Activated CD4-positive, alpha-beta T cell treated with anti-CD3 and anti-CD28 coated beads, Interleukin-2, amount 50 U/mL, for 24 hours (primary cell): ENCODE measurements at places on chromosomes 5 and 9.

DNA sequence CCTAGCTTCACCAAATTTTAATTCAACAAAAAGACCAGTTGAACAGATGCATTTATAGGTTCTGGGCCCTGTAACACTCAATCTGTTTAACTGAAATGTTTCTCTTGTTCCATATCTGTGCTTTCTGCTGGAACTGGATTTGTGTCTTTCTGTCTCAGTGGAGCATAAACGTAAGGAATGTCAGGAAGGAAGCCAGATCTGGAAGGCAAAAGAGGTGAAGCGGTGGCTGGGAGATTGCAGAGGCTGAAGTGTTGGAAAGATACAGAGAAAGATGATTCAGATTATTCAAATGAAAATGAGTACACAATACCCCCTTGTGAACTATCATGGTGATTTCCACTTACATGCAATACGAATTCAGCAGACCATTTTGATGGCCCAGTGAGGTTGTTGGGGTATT lies 406.8 kb downstream of the BRINP1 start:
- DNase-seq = no peak

DNA sequence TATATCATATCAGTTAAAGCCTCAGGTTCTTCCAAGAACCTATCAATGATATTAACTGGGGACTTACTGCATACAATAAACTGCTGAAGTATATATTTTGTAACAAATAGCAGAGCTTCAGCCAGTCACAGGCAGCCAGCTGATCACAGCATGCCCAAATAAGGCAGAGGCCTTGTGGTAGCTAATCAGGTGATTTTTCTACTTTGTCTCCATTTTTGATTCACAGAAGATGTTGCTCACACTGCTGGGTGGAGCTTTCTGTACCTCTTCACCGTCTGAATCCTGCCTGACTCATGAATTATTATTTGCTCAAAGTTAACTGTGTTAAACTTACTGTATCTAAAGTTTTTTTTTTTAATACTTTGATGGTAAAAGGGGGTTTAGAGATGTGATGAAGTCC lies 357.4 kb downstream of the PSAT1 start:
- no peak for DNase-seq

GRCh38 chr5:68347536-68347935 lies 132.0 kb downstream of the PIK3R1 start:
- DNase-seq = no peak

GRCh38 chr9:14136646-14137370 lies 177.1 kb downstream of the NFIB start:
- DNase-seq = no peak

- no peak for DNase-seq
Observed at GRCh38 chr5:150540615-150541396, 32.9 kb downstream of the NDST1 start.

- no peak for DNase-seq
Observed at GRCh38 chr5:172795318-172795977, 24.5 kb upstream of the DUSP1 start.

- DNase-seq = no peak
Observed at GRCh38 chr9:114849450-114849849, 43.6 kb upstream of the TNFSF15 start.

DNA sequence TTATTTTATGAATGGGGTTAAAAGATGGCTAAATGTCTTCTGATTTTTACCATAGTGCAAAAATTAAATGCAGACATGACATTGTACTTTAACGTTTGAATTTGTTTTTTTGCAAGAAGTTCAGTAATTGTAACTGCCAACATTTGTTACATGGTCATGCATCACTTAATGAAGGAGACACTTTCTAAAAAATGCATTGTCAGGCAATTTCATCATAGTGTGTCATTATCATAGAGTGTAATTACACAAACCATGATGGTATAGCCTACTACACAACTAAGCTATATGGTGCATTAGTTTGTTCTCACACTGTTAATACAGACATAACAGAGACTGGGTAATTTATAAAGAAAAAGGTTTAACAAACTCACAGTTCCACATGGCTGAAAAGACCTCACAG lies 50.0 kb upstream of the NAA35 start:
- DNase-seq = no peak

GRCh38 chr5:40826489-40827187 lies 8.4 kb downstream of the RPL37 start:
- DNase-seq = no peak

DNA sequence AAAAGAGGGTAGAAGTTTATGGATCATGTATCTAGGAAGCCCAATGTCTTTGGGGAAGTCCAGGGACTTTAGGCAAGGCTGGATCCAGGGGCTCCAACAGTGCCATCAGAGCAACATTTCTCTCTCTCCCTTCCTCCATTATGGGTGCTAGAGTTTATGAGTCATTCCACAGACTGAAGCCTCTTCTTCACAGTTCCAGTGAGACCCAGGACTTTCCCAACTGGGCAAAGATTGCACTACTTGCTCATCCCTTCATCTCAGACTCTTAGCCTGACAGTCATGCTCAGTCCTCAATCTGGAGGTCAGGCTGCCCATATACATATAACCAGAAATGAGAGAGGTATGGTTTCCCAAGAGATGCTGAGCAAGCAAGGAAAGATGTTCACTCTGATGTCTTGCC lies 110.7 kb downstream of the FEM1C start:
- no peak for DNase-seq

DNA sequence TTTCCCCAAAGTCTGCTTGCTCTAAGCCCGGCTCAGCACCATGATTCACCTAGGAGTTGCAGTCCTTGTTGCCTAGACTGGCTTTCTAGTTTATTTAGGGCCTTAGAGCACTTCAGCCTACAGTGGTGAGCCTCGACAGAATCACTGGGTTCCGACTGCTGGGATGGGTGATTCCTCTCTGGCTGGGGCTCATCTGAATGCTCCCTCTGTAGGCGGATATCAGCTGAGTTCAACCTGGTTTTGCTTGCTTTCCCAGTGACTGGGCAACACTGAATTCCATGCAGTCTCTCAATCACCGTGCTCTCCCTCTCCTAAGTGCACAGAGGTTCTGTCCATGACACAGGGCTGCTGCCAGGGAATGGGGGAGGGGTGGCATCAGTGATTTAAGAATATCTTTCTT lies 54.1 kb downstream of the OSMR start:
- DNase-seq = no peak

DNA sequence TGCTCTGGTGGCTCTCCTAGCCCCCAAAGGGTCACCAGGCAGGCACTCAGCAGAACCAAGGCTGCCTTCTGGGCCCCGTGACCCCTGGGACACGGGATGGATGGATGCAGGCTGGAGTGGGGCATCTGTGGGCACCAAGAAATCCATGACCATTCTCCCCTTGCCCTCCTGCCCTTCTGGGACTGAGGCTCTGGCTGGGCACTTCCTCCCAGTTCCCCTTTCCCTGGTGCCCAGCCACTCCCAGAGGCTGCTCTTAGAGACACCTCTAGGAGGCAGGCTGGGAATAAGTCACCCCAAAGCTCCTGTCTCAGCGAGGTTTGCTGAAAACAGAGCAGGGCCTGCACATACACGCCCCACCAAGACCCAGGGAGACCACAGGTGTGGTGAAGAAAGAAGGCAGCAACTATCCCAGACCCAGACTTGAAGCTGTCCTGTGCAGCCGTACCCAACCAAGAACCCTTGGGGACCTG lies 943 bp downstream of the STING1 start:
- DNase-seq = no peak

GRCh38 chr9:109098960-109099308 lies 20.8 kb downstream of the TMEM245 start:
- no peak for DNase-seq

DNA sequence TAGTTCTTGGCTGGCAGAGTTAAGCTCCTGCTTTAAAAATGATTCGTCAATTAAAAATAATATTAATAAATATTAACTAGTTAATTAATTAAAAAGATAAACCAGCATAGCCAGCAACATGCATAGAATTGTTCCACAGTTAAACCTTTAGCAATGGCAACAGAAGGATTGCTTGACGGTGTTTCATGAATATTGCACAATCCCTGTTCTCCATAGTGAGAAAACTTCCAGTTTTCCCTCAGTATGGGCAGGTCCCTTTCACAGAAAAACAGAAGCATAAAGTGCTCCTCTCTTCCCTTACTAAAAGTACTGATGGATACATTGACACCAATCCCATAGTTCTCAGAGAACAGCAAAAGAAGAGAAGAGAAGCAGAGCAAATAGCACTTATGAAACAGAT lies 71.4 kb upstream of the CAST start:
- DNase-seq = no peak

DNA sequence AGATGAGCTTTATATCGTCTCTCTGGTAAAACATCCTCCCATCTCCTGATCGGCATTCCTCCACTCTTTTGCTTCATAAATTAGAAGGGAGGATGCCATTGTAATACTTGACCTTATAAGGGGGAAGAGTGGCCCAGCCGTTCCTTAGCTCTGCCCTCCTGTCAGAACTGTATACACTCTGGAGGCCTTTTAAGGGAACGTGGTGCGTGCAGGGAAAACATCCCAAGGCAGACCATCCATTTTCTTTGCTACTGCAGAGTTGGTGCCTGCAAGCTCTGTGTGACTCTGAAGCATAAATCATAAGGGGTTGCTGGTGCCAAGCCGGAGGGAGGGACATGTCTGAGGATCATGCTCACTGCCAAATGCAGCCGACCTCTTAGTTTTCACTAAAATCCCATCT lies 90.4 kb downstream of the PGM5 start:
- DNase-seq = no peak

DNA sequence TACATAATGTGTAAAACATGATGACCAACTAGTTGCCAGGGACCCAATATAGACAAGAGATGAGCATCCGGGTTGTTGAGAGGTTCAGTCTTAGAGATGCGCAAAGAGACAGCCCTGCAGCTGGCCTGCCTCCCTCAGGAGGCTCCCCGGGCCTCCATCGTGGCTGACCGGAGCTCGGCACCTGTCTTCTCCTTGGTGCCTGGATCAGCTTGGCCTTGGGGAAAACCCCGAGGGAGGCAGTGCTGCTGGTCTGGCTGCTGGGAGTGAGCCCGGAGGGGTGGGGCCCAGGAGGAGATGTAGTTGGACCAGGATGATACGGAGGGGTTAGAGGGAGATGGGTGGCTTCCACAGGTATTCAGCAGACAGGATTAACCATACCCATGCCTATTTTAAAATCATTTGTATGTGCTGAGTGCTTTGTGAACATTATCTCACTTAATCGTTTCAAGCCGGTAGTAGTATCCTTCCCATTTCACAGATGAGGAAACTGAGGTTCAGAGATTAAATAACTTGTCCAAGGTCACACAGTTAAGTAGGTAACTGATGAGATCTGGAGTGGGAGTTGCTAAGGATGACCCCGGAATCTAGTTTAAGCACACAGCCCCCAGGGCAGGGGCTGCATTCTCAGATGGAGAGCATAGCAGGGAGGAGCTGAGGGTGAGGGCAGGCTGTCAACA lies 173.8 kb downstream of the COL23A1 start:
- DNase-seq = no peak

DNA sequence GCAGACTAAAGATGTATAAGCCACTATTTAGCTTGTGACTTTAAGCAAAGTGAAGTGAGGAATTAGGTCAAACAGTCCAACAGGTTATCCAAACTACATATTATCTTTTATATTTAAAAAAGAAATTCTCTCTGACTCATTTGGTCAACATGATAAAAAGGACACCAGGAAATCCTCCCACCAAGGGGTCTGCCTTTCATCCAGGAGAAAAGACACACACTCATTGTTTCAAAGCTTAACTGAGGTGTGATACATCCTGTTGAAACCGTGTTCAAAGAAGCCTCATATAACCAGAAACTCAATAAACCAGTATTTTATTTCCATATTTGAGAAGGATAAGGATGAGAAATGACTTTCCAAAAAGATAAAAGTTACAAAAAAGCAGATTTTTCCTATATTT lies 417.1 kb downstream of the HCN1 start:
- DNase-seq = no peak

DNA sequence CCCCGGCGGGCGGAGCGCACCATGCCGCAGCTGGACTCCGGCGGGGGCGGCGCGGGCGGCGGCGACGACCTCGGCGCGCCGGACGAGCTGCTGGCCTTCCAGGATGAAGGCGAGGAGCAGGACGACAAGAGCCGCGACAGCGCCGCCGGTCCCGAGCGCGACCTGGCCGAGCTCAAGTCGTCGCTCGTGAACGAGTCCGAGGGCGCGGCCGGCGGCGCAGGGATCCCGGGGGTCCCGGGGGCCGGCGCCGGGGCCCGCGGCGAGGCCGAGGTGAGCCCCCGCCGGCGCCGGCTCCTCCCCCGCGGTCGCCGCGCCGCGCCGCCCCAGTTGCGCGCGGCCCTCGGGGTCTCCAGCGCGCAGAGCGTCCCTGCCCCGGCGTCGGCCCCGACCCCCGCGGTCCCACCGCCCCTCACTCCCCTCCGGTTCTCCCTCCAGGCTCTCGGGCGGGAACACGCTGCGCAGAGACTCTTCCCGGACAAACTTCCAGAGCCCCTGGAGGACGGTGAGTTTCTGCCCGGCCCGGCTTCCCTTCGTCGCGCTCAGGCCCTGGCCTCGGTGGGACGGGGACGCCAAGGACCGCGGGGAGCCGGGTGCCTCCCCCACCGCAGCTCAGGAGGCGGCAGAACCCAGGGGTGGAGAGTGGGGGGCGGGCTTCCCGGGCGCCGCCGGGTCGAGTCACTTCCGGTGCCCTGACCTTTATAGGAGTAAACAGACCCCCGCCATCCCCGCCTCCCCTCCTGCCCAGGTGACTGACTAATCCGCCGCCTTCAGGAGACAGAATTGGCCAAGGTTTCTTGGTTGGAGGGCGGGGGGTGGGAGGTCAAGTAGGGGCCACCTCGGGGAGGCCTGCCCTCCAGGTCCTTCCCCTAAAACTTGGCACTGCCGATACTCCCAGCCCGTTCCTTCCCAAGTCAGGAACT lies 665 bp downstream of the TCF7 start:
- no peak for DNase-seq

DNA sequence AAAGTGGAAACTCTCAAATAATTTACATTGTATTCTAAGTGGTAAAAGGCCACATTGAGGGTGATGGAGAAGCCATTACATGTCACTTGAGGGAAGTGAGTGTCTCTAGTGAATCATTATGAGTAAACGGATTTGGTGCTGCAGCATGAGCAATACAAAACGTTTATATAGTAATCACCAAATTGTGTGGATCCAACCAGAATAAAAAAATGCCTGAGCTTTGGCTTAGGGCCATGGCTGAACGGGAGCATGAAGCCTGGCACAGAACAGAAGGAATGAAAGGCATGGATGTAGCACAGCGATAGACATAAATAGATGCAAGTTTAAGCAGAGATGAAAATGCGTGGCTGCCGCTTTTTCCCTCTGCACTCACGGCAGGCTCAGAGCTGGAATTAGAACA lies 58.3 kb downstream of the PTTG1 start:
- no peak for DNase-seq

GRCh38 chr5:53319315-53319714 lies 161.1 kb upstream of the FST start:
- DNase-seq = no peak

DNA sequence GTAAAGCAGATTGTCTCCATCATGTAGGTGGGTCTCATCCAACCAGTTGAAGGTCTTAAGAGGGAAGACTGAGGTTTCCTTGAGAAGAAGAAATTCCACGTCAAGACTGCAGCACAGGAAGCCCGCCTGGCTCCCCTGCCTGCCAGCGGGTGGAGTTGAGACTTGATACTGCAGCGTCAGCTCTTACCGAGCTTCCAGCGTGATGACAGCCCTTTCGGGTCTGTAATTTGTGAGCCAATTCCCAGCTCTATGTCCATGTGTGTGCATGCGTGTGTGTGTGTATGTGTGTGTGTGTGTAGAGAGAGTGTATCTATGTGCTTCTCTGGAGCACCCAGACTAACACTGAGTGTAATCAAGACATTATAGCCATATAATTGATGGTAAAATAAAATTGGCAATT lies 379.7 kb upstream of the IRX2 start:
- DNase-seq = no peak

- DNase-seq = no peak
Observed at GRCh38 chr5:131848662-131849061, 51.8 kb upstream of the FNIP1 start.
